Testis (tissue), 5 donors: ENCODE measurements at places on chromosomes 2 and 18.

GRCh38 chr2:105184420-105184819 is 57.1 kb upstream of the GPR45 start:
- no peaks in the 10 kb centered on the region for H3K4me1 ChIP-seq
- H3K27ac ChIP-seq = no peak overlapping the region
- DNase-seq = no peak
- H3K4me3 ChIP-seq = no peak overlapping the region
- H3K27me3 ChIP-seq = no peaks in the 10 kb centered on the region
- H3K36me3 ChIP-seq = no peaks in the 10 kb centered on the region

DNA sequence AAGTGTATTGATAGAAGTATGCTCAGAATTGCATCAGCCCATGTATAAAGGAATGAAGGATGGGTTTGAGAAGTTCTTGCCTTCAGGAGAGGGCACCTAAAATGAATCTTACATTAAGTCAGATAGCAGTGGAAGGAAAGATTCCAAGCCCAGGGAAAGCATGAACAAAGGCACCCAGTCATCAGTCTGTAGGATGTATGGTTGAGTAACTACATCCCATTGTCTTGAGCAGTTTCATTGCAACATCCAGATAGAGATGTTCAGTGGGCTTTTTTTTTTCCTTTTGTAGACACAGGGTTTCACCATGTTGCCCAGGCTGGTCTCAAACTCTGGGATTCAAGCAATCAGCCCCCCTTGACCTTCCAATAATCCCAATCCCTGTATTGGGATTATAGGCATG is 80.7 kb downstream of the ARHGAP28 start:
- H3K27ac ChIP-seq = no peak overlapping the region
- no peaks in the 10 kb centered on the region for H3K27me3 ChIP-seq
- H3K4me1 ChIP-seq = no peaks in the 10 kb centered on the region
- H3K4me3 ChIP-seq = no peak overlapping the region

GRCh38 chr2:16578081-16578480 is 87.6 kb downstream of the CYRIA start:
- no peaks in the 10 kb centered on the region for H3K4me1 ChIP-seq
- H3K27me3 ChIP-seq = no peaks in the 10 kb centered on the region
- no peak overlapping the region for H3K4me3 ChIP-seq

DNA sequence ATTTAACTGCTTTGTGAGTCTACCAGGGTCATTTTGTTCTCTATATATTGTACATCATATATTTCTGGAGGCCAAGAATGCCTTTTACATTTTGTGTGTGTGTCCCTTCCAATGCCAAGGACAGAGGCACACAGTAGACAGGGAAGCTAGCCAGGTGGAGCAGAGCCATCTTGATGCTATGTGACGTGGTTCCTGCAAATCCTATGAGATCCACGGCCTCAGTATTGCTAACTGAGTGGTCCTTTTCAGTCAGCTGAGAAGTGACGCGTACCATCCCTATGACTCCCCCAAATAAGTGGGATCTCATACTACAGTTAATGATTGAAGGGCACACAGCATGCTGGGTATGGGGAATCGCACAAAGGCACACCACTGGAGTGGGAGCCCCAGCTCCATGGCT is 27.3 kb downstream of the CCDC141 start:
- H3K36me3 ChIP-seq = no peaks in the 10 kb centered on the region
- H3K4me3 ChIP-seq = no peak overlapping the region

DNA sequence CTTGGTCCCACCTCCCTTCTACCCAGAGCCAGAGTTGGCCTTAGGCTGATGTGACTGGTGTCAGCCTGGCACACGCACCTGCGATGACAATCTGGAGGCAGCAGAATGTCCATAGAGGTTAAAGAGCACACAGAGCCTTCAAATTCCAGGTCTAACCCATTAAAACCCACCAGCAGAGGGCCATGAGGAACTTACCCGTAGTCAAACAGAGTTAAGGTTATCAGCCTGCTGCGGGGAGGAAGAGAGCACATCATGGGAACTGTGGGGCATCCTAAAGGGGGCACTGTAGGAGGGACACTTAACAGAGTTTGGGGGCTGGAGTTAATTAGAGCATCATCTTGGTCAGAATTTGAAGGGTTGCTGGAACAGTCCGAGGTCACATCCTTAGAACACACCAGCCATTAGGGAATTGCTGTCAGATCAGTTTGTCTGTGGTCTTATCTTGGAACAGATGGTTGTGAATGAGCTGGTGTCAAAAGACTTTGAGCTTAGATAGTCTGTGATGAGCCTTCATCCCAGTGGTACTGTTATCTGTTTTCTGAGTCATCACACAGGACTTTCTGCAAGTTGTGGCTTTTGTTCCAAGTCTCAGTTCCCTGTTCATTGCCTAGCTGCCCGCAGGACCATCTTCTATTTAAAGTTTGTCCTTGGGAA is 248.6 kb downstream of the LOXHD1 start:
- peaks cover 18% of the 10 kb centered on the region for H3K4me1 ChIP-seq
- no peak overlapping the region for H3K27ac ChIP-seq
- H3K27me3 ChIP-seq = no peaks in the 10 kb centered on the region
- H3K36me3 ChIP-seq = no peaks in the 10 kb centered on the region

DNA sequence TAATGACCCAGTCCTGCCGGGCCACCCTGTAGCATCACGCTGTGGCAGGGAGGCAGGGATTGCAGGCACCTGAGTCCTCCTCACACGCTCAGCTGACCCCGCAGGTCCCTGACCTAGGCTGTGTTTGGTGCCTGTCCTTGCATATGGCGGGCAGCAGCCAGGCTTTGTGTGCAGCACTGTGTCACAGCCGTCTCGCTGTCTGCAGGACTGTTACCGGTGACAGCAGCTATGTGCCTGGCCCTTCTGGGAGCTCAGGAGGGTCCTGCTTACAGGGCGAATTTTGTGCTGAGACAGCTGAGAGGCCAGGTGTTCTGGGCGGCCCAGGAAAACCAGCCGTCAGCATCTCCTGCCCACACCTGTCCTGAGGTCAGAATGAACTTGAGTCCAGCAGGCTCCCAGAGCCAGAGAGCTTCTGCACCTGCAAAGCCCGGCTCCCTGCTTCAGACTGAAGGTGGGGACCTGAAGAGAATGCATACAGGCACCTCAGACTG is 10.4 kb upstream of the ARID5A start:
- no peak for DNase-seq
- no peak overlapping the region for H3K27ac ChIP-seq
- H3K4me3 ChIP-seq = no peak overlapping the region

GRCh38 chr18:524466-524865 is 24.0 kb upstream of the COLEC12 start:
- no peaks in the 10 kb centered on the region for H3K27me3 ChIP-seq
- no peaks in the 10 kb centered on the region for H3K36me3 ChIP-seq
- no peak overlapping the region for H3K4me3 ChIP-seq
- H3K27ac ChIP-seq = no peak overlapping the region
- no peak for DNase-seq

GRCh38 chr2:216023055-216023648 is 9.8 kb upstream of the MREG start:
- peak; percentile 61 for DNase-seq
- no peak overlapping the region for H3K4me3 ChIP-seq
- no peaks in the 10 kb centered on the region for H3K36me3 ChIP-seq
- no peaks in the 10 kb centered on the region for H3K4me1 ChIP-seq
- H3K27ac ChIP-seq = no peak overlapping the region

GRCh38 chr2:232636788-232637420 is 3.5 kb downstream of the EFHD1 start:
- H3K4me3 ChIP-seq = no peak overlapping the region
- no peaks in the 10 kb centered on the region for H3K27me3 ChIP-seq
- no peak overlapping the region for H3K27ac ChIP-seq

- no peaks in the 10 kb centered on the region for H3K36me3 ChIP-seq
- no peak overlapping the region for H3K4me3 ChIP-seq
- no peaks in the 10 kb centered on the region for H3K4me1 ChIP-seq
- H3K27ac ChIP-seq = no peak overlapping the region
Observed at GRCh38 chr2:53631313-53632125, 136.1 kb upstream of the CHAC2 start.

GRCh38 chr18:3498698-3499471 is 48.9 kb downstream of the TGIF1 start:
- peaks cover 11% of the 10 kb centered on the region for H3K4me1 ChIP-seq
- no peaks in the 10 kb centered on the region for H3K27me3 ChIP-seq
- peak; percentile 55 for DNase-seq
- H3K36me3 ChIP-seq = no peaks in the 10 kb centered on the region
- no peak overlapping the region for H3K27ac ChIP-seq

- H3K4me1 ChIP-seq = no peaks in the 10 kb centered on the region
- no peak for DNase-seq
- H3K4me3 ChIP-seq = no peak overlapping the region
- no peaks in the 10 kb centered on the region for H3K27me3 ChIP-seq
- no peak overlapping the region for H3K27ac ChIP-seq
Observed at GRCh38 chr2:195848119-195848899, 191.3 kb downstream of the SLC39A10 start.

DNA sequence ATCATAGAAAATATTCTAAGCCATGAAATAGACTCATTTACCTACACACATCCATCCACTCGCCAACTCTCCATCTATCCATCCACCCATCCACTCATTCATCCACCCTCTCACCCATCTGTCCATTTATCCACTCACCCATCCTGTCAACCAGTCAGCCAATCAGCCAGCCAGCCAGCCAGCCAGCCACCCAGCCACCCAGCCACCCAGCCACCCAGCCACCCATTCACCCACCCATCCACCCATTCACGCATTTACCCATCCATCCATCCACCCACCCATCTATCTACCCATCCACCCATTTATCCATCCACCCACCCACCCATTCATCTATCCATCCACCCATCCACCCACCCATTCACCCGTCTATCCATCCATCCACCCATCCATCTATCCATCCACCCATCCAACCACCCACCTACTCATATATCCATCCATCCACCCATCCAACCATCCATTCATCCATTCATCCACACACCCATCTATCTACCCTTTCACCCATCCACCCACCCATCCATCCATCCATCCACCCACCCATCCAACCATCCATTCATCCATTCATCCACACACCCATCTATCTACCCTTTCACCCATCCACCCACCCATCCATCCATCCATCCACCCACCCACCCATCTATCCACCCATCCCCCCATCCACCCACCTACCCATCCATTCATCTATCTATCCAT is 185.1 kb downstream of the LOXHD1 start:
- no peaks in the 10 kb centered on the region for H3K4me1 ChIP-seq
- H3K27me3 ChIP-seq = no peaks in the 10 kb centered on the region
- H3K4me3 ChIP-seq = no peak overlapping the region
- no peak for DNase-seq

DNA sequence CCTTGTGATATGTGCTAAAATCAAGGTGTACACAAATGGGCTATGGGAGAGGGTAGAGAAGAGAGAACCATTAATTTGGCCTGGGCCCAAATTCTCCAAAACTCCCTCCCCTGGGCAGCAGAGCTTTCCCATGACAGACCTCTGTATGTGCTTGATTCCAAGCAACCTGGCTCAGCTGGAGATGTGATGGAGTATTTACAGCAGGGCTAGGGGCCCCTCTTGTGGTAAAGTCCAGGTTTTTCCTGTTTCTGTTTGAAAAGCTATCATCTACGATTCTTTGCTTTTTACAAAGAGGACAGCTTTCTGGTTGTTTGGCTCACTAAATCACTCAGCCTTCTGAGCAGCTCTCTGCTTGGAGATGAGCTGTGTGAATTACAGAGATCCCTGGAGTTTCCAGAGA is 40.3 kb downstream of the KCNS3 start:
- peaks cover 12% of the 10 kb centered on the region for H3K4me1 ChIP-seq
- H3K27me3 ChIP-seq = no peaks in the 10 kb centered on the region
- H3K4me3 ChIP-seq = no peak overlapping the region

DNA sequence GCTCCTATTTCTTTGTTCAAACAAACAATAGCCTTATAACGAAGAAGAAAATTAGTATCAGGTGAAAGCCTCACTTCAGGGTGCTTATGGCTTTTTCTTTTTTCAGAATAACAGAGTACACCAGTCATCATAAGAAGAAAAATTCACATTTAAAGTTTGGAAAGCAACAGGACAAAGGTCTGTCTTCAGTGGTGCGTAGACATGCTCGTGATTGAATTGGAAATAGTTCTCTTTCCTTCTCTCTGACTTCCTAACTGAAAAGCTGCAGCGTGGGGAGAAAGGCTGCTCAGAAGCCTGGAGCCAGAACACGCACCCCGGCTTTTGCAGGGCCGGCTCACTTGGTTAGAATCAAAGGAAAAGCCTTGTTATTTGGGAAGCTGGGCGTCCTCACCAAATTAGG is 127.6 kb upstream of the ZNF516 start:
- no peak for DNase-seq
- H3K4me3 ChIP-seq = no peak overlapping the region
- H3K36me3 ChIP-seq = no peaks in the 10 kb centered on the region

- H3K4me1 ChIP-seq = no peaks in the 10 kb centered on the region
- H3K36me3 ChIP-seq = no peaks in the 10 kb centered on the region
Observed at GRCh38 chr18:58691256-58691655, 20.0 kb downstream of the MALT1 start.

- no peak overlapping the region for H3K4me3 ChIP-seq
- DNase-seq = no peak
- H3K27me3 ChIP-seq = no peaks in the 10 kb centered on the region
- H3K4me1 ChIP-seq = no peaks in the 10 kb centered on the region
Observed at GRCh38 chr2:140344838-140345237, 1564.6 kb upstream of the NXPH2 start.

DNA sequence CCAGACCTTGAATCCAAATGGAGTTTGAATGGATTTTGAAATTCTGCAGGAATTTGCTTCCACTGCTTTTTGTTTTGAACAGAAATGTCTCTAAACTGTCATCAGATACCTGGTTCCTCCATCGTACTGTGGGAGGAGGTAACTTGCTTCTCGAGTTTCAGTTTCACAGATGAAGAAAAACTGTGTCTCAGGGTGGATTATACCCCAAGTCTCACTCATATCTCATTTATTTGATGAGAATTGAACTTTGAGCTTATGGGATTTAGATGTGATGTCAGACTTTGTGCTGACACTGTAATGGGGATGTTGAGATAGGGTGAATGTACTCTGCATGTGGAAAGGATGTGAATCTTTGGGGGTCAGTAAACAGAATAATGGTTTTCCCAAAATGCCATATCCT is 107.5 kb downstream of the GORASP2 start:
- no peak overlapping the region for H3K4me3 ChIP-seq
- H3K27ac ChIP-seq = no peak overlapping the region
- DNase-seq = no peak
